ENCODE measurements at places on chromosomes 4 and X.

GRCh38 chrX:126557151-126557550 is 4.5 kb upstream of the DCAF12L1 start:
- no peak for DNase-seq

DNA sequence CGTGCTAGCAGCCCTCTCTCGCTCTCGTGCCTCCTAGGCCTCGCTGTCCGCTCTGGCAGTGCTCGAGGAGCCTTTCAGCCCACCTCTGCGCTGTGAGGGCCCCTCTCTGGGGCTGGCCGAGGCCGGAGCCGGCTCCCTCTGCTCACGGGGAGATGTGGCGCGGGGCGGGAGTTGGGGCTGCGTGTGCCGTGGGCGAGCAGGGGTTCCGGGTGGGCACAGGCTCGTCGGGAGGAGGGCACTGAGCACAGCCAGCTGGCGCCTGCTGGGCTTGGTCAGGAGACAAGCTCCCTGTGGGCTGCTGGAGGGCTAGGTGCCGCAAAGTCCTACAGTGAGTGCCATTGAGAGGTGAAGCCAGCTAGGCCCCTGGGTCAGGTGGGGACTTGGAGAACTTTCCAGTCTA is 994.5 kb downstream of the C4orf33 start:
- no peak for DNase-seq

GRCh38 chr4:139785356-139785755 is 119.7 kb downstream of the MGST2 start:
- DNase-seq: no peak

DNA sequence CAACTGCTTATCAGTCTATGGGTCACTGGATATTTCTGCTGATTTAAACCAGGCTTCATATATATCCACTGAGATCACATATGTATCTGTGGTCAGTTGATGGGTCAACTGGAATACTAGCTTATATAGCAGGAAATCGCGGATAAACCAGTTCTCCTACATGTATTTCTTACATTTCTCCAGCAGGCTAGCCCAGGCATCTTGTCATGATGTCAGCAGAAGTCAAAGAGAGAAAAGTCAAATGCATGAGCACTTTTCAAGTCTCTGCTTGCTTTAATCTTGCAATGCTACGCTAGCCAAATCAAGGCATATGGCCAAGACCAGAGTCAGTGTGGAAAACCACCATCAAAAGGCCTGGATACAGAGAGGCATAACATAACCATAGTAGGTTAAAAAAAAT is 1008.8 kb upstream of the DIAPH2 start:
- DNase-seq: no peak

DNA sequence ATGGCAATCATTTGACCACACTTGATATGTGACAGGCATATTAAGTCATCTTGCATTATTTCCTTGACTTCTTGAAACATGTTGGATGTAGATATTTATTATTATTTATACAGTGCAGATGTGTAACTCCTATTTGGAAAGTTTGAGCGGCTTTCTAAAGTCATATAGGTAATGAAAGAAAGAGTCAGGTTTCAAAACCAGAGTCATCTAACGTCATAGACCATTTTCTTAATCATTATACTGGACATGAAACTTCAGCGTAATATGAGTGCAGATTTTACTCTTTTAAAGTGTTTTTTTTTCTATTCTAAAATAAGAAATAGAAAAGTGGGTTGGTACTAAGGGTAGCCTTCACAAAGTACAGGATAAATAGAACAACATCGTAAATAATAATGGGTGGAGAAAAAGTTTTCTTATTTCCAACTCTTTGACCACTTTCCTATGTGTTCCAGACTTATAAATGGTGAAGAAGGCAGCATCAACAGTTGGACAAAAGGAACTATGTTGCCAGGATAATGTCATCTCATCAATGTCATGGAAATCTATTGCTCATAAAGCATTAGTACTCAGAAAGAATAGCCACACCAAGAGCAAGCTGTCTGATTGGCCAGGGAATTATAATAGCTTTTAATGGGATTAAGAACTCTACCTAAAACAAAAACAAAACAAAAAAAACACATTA is 108.0 kb upstream of the PCDH18 start:
- no peak for DNase-seq
